Stimulated activated CD4-positive, alpha-beta T cell treated with anti-CD3 and anti-CD28 coated beads, Interleukin-4, amount 100 ng/mL, for 1 hour (primary cell): ENCODE measurements at places on chromosomes 2 and 18.
A peak's percentile ranks its signal among the peaks of the same experiment; 100 is the strongest.

DNA sequence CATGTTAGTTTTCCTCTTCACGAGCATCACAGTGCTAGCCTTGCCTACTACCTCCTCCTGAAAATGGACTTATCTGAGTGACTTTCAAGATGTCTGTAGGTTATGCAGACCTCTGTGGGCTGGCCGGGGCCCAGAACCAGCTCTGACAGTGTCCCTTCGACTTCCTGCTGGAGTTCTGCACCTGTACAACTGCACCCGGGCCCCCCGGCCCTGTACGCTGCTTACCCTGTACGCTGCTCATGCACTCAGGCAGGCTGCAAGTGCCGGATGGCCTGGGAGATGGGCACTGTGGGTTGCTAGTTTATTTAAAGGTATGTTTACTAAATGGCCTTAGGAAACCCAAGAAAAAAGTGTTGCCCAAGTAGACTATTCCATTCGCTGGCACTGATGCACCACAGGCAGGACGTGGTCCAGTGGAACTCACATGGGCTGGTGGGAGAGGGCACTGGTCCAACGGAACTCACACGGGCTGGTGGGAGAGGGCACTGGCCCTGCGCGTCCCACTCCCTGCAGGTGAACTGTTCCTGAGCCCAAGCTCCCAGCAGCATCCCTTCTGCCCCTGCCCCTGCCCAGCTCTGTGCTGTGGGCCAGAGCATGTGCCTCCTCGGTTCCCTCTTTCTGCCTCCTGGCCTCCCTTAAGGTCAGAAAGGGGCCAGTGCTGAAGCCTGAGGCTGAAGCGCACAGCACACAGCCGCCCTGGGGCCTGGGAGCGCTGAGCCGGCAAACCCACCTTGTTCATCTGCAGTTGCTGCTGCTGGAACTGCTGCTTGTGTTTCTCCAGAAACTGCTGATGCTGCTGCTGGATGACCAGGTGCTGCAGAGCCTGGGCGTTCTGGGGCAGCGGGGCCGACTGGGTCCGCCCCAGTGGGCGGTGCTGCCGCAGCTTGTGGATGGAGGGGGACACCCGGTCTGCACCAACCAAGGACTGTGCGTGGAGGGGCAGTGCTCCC, 274.8 kb downstream of the HDAC4 start:
- DNase-seq: no peak

DNA sequence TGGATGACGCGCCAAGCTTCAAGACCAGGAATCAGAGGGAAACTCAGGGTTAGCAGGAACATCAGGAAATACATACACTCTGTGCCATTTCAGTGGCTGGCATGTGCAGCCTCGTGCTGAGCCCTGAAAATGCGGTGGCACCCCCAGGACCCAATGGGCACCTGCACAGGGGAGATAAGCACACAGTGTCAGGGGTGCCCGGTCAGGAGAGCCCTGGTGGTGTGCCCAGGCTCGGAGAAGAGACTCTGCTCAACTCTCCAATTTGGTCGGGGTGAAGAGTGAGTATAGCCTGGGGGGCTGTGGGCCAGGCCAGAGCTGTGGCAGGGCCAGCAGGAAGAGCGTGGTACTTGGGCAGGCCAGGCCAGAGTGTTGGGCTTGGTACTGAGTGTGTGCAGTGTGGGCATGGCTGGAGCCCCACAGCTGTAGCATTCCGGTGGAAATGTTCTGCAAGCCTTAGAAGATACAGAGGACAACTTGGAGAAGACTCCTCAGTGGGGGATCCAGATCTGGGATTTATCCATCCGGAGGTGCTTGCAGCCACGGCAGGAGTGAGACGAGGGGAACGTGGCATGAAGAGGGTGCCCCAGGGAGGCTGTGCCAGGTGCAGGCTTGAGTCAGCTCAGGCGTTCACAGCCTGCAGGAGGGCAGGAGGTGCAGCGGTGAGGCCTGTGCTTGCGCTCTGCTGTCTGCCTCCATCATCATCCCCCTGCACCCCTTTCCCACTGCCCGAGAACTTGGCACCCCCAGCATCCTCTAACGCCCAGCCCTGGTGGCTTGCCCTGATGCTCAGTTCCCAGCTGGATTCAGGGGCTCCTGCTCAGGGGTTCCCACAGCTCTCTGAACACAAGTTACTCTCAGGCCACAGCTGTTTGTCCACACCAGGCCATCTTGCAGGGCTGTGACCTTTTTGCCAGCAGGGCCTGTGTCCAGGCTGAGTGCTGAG, 451.7 kb upstream of the HS6ST1 start:
- DNase-seq: no peak

- DNase-seq: no peak
These were observed 135.8 kb upstream of the APCDD1 start for GRCh38 chr18:10318691-10318970.

- DNase-seq: peak; percentile 47
These were observed 48.0 kb upstream of the ATP6V1B1 start for GRCh38 chr2:70887550-70888246.

DNA sequence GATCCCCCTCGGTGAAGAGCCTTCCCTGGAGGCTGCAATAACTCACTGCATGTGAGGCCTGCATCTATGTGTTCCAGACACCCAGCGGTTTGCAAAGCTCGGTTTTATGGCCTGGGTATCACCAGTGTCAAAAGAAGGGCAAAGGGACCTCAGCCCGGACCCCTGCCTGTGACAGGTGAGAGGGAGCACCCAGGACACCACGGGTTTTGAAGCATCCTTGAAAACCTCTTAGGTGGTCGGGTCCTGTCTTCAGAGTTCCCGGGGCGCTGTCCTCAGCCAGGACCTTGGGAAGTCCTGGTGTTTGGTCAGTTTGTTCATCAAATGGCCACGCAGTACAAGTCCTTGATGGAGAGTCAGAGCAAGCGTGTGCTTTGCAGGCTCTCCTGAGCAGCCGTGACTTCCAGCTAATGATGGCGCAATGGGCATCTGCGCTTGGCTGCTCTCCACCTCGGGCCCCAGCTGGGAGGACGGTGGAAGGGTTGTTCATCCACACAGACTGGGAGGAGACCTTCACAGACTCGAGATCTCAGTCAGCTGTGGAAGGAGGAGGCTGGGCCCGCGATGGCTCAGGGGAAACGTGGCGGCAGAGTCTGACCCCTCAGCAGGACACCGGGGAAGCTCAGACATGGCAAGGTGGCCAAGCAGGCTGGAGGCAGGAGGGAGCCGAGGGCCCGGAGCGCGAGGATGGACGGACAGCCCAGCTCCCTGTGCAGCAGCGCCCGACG, 113.1 kb upstream of the GPC1 start:
- DNase-seq: no peak

GRCh38 chr2:235064976-235065375, 113.2 kb downstream of the SH3BP4 start:
- DNase-seq: no peak

DNA sequence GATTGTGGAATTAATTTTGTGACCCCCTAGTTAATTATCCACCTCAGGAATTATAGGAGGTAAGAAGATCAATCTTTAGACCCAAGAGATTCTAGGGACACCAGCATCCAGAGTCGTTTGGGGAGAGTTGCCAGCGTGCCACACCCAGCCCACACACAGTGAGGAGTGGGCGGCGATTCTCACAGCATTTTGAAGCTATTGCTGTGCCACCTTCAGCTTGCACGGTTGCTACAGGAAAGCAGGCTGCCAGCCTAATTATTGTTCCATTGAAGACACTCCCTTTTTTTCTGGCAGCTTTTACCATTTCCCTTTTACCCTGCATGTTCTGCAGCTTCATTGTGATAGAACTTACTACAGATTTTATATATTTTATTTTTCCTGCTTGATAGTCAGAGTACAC, 13.1 kb upstream of the MYL12A start:
- DNase-seq: no peak

GRCh38 chr2:239277401-239278085, 123.3 kb downstream of the HDAC4 start:
- no peak for DNase-seq

DNA sequence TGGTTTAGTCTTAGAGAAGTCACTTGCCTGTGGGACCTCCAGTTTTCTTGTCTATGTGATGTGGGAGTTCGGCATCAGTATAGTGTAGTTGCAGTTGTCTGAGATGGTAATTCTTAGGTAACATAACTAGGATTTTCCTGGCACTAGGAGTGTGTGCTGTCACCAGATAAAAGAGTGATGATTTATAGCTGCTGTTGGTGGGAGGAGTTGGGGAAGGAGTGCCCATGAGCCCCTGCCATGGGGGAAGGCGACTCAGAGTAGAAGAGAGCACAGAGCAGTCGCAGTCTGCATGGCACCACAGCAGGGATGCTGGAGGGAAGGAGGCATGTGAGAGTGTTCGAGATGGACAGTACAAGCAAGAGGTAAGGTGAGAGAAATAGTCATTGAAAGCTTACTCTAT, 38.7 kb downstream of the ATP9B start:
- no peak for DNase-seq

DNA sequence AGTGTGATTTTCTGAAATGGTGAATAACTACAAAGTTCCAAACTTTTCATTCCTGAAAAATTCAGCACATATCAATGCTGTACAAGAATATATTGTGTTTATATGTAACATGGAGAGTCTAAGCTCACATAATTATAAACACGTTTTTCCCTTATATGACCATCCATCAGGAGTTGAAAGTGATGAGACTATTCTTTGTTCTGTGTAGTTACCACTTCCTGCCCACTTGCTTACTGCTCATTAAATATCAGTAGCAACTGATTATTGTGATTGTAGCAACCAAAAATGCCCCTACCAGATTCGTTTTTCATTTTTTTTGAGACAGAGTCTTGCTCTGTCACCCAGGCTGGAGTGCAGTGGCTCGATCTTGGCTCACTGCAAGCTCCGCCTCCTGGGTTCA, 30.8 kb downstream of the OTX1 start:
- no peak for DNase-seq

GRCh38 chr2:9204939-9205338, 1.7 kb upstream of the ASAP2 start:
- no peak for DNase-seq

GRCh38 chr2:176826356-176826755, 386.2 kb upstream of the HNRNPA3 start:
- DNase-seq: no peak

- no peak for DNase-seq
These were observed 20.7 kb downstream of the USP34 start for GRCh38 chr2:61450144-61450543.

DNA sequence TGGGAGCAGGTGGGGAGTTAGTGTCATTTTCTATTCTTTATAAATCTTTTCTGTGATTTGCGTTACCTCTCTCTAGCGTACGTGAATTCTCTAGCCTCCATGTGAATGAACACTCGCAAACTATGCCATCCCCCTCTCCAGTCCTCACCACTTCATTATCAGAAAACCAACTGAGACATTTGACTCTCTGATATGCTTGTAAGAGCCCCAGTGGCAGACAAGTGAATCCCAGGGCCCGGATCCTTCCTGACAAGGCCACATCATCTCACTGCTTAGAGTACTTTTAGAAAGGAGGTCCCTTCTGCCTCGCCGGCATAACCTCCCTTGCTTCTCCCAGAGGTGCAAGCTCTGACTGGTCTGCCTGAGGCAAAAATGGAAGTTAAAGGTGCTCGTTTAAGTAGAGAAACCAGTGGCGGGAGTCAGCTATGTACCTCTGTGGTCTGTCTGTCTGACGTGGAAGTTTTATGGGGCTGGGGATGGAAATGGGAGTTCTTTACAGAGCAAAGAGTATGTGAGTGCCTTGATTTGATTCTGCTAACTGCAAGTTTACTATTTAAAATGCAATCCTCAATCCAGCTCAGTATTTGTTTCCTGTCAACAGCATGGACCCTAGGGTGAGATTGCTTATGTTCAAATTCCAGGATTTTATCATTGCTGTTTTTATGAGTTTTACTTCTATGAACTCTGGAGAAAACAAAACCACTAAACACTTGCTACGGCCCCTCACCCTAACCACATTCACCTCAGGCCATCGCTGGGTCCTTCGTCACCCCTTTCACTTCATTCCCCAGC, 114.9 kb upstream of the MSTN start:
- DNase-seq: no peak

- DNase-seq: no peak
These were observed 3.5 kb downstream of the RBM43 start for GRCh38 chr2:151258121-151258520.
